Pons (tissue), 1 donor: ENCODE measurements at places on chromosomes 7 and 10.

GRCh38 chr10:95579835-95580535, 18.8 kb upstream of the SORBS1 start:
- no peak for DNase-seq

GRCh38 chr10:77188000-77188395, 449.6 kb downstream of the KCNMA1 start:
- DNase-seq, result no peak

DNA sequence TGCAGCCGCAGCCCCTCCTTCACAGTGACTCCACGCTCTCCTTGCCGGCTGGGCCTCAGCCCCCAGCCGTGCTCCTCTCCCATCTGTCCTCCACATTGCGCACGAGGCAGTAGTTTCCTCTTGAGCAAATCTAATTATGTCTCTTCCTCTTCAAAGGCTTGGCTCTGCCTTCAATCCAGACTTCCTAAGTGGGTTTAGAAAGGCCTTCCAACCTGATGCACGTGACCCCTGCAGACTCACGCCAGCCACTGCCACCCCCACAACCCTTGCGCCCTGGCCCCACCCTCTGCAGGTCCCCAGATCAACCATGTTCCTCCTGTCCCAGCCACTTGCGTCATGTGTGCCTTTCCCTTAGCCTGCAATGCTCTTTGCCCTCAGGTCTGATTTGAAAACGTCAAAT, 75.0 kb upstream of the ADAM12 start:
- DNase-seq, result no peak

- DNase-seq, result no peak
Observed at GRCh38 chr10:118409295-118409694, 67.2 kb upstream of the FAM204A start.

DNA sequence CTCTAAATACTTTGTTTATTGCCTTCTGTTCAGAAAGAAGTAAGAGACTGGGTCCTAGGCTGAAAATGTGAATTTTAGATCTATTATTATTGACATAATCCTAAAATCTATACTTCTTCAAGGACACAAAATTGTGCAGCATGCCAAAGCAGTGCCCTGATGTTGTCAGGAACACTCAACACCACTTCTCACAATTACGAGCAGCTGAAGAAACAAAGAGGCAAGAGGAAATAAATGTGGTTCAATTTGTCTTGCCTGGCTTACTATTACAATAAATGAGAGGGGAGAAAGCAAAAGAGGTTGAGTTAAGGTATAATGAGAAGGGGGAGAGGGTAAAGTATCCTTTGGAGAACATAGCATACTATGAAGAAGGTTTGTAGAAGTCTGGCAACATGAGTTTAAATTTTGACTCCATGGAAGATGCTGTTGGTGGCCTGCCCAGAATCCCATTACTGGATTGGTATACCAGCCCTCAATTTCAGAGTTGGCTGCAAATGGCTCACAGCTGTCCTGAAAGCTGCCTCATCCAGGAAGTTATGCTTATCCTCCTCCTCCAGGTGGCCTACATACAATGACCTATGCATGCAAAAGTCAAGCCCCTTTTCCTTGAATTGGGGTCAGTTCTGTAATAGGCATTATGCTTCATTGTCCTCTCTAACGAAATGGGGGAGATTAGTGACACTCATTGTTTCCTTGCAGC, 274.6 kb upstream of the SMIM30 start:
- DNase-seq, result no peak

DNA sequence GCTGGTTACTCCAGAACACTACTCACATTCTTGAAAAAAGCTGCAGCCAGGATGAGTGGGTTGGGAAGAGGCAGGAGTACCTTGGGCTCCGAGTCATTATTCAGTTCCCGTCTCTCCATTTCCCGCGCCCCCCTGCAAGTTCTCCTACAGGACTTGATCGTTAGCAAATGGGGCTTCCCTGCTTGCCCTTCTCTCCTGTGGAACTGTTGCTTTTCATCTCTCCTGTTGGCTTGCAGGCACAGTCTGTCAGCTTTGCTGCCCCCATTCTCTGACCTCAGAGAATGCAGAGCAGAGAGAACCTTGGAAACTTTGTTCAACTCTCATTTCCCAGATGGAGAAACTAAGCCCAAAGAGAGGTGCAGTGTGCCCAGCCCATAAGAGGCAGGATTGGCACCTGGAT, 35.6 kb upstream of the LRRC4 start:
- DNase-seq, result no peak

- no peak for DNase-seq
Observed at GRCh38 chr7:122764902-122765301, 62.2 kb upstream of the RNF148 start.

DNA sequence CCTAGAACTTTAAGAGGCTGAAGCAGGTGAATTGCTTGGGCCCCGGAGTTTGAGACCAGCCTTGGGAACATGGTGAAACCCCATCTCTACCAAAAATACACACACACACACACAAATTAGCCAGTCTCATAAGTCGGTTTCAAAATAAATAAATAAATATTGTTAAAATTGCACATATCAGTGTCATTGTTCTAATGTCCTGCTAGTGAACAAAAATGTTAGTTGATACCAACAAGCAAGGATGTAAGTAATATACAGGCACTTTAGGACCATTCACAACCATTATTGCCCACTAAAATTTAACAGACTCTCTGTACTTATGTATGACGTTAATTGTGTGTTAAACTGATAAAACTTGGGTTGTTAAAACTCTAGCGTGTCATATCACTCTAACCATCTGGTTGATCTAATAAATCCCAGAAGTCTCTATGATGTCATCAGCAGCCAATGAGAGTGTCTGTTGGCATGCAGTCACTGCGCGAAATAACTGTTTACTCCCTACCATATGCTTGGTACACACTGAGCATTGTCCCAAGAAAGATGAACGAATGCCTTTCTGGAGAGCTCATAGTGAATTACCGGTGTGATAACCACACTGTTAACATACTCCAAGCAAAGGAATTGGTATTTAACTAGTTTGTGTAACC, 30.4 kb upstream of the OTUD1 start:
- no peak for DNase-seq
